ENCODE measurements at places on chromosomes 16 and 17.

GRCh38 chr17:76827736-76828135 is 40.5 kb upstream of the MGAT5B start:
- DNase-seq: no peak

GRCh38 chr17:2095536-2095910 is 40.6 kb downstream of the HIC1 start:
- DNase-seq: no peak

DNA sequence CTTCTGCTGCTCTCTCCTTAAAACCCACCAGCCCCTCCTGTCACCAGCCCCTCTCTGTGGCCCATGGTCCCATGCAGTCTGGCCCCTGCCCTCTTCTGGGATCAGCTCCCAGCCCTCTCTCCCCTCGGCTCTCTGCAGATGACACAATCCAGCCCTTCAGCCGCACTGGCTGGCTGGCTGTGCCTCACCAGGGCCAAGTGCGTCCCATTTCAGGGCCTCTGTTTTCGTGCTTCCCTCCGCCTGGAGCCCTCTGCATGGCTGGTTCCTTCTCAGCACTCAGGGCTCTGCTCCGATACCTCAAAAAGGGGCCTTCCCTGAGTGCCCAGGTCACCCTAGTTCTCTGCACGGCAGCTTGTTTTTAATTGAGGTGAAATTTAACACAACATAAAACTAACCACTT is 124.3 kb downstream of the SOCS1 start:
- no peak for DNase-seq

DNA sequence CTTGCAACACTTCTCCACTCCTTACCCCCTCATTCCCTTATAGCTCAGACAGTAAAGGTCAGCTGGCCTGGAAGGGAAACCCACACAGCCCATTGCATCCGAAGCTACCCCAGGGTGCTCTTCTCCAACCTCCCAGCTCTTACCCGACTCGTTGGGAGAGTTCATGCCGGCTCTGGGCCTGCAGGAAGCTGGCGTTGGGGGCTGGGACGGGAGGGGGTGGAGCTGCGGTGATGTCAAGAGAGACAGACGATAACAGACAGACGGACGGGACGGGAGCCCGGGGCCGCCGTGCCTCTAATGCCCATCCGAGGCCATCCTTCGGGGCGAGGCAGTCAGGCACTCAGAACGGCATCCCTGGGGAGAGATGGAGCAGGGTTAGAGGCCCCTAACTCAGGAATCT is 6.1 kb downstream of the HDAC5 start:
- DNase-seq: no peak

- no peak for DNase-seq
Measured at GRCh38 chr17:65913326-65913850, 278.5 kb downstream of the CEP112 start.
